ENCODE measurements at places on chromosomes 13 and 19.

DNA sequence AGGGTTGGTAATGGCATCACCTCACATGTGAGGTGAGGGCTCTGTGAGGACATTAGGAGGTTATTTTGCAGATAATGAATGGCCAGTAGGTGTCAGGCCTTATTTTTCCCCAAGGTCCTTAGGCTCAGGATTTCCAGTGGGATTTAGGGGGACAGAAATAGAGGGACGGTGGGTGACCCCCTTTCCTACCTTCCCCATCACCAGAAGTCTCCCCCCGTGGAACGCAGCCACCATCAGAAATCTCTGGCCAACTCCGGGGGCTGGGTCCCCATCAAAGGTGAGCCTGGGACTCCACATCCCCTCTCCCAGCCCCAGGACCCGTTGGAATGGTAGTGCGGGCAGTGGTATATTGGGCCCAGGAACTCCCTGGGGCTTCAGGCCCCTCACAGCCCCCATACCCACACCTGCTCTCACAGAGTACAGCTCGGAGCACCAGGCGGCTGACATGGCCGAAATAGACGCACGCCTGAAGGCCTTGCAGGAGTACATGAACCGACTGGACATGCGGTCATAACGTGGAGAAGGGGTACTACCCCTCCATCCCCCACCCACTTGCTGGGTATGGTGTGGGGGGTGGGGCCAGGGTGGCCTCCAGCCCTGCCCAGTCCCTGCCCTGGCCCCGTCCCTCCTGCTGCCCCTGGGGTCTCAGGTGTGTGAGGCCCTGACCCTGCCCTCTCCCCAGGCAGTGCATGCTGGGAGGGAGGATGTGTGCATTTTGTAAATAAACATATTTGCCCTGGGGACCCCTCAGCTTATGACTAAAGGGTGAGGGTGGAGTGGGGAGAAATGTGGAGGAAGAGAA, 4.8 kb downstream of the PGLYRP1 start:
- no peak for DNase-seq

- DNase-seq: no peak
Measured at GRCh38 chr19:40800997-40801377, 2.0 kb downstream of the EGLN2 start.

GRCh38 chr19:7605490-7606222, 10.0 kb downstream of the CAMSAP3 start:
- DNase-seq: peak; percentile 7

- DNase-seq: no peak
Measured at GRCh38 chr13:106568299-106569003, 514 bp upstream of the ARGLU1 start.

DNA sequence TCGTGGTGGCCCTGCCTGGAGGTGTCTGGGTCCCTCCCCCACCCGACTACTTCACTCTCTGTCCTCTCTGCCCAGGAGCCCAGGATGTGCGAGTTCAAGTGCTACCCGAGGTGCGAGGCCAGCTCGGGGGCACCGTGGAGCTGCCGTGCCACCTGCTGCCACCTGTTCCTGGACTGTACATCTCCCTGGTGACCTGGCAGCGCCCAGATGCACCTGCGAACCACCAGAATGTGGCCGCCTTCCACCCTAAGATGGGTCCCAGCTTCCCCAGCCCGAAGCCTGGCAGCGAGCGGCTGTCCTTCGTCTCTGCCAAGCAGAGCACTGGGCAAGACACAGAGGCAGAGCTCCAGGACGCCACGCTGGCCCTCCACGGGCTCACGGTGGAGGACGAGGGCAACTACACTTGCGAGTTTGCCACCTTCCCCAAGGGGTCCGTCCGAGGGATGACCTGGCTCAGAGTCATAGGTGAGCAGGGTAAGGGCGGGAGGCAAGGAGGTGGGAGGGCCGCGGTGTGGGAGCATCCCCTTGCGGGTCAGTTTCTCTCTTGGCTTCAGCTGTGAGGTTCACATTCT, 19.2 kb downstream of the NECTIN2 start:
- no peak for DNase-seq

GRCh38 chr13:30675717-30676116, 58.0 kb downstream of the USPL1 start:
- DNase-seq: no peak

DNA sequence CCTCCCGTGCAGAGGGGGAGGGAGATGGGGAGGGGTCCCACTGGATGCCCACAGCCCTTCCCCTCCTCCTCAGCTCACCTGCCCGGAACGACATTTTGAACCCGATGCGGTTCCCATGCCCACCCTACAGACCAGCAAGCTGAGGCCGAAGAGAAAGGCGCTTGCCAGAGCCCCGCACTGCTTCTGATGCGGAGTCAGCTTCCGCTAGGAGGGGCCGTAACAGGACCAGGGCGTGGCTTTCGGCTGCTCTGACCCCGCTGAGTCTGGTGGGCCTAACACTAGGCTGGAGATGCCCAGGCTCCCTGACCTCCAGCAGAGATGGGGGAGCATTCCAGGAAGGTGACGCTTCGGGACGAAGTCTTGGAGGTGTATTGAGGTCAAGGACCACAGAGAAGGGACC, 6.7 kb downstream of the ONECUT3 start:
- DNase-seq: no peak

DNA sequence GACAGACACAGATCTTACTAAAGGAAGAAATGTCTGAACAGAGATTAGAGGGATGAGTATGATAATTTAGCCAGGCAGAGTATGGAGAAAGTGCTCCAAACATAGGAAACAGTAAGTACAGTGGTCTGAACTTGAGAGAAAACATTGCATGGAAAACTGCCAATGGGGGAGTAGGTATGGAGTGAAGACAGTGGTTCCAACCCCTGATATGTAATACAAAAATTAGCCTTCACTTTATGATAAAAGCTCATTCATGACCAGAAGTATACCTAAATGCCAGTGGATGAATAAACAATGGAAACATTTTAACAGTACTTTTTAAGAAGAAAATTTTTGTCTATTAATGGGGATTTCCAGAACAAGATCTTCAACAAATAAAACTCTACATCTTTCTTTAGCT, 334.0 kb downstream of the DIAPH3 start:
- no peak for DNase-seq

- no peak for DNase-seq
Measured at GRCh38 chr19:38310986-38311385, 4.8 kb downstream of the YIF1B start.

DNA sequence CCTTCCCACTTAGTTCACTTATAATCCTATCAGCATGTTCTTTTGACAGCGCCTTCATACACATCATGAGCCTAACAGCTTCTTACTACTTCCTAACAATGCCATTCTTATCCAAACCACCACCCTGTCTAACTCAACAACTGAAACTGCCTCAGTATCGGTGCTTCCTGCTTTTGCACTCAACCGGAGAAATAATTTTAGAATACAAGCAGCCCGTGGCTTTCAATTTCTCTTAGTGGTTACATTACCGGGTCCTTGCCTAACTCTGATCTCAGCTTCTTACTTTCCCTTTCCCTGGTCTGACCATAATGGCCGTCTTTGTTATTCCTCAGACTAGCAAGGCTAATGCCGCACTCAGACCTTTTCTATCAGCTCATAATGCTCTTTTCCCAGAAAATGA, 17.0 kb downstream of the ZFP82 start:
- peak; percentile 9 for DNase-seq

DNA sequence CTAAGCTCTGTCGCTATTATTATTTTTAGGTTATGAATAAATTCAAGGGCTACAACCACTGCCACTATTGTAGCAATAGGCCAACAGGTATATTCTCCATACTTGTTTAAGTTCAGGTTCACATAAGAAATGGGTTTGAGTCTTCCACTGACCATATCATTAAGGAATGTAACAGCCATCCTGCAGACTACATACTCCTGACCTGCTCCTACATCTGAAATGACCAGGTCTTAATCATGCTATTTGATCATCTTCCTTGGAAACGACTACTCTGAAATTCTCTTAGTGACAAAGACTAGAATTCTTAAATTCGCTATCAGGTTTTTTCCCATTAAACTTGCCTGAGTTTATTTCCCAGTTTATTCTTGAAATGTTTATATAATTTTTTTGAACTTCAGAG, 66.8 kb downstream of the IPO5 start:
- DNase-seq: no peak

DNA sequence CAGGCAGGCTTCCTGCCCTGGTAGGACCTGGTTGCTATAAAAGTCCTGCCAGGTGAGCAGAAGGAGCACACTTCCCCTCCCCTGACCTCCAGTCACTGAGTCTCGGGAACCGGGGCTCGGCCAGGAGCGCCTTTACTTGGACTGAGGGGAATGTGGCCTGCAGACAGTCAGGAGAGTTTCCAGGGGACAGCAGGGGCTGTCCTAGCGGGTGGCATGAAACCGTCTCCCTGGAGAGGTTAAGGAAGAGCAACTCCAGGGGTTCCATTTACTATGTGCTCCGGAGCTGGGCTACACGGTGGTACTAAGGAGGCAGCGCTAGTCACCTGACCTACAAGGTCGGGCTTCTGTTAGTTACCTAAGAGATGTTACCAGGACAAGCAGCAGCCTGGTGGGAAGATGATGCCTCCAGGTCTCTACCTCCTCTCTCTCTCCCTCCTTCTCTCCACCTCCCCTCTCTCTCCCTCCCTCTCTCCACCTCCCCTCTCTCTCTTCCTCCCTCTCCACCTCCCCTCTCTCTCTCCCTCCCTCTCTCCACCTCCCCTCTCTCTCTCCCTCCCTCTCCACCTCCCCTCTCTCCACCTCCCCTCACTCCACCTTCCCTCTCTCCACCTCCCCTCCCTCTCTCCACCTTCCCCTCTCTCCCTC, 4.1 kb upstream of the CNOT3 start:
- peak; percentile 25 for DNase-seq

GRCh38 chr13:24267274-24267673, 42.1 kb upstream of the C1QTNF9 start:
- no peak for DNase-seq

DNA sequence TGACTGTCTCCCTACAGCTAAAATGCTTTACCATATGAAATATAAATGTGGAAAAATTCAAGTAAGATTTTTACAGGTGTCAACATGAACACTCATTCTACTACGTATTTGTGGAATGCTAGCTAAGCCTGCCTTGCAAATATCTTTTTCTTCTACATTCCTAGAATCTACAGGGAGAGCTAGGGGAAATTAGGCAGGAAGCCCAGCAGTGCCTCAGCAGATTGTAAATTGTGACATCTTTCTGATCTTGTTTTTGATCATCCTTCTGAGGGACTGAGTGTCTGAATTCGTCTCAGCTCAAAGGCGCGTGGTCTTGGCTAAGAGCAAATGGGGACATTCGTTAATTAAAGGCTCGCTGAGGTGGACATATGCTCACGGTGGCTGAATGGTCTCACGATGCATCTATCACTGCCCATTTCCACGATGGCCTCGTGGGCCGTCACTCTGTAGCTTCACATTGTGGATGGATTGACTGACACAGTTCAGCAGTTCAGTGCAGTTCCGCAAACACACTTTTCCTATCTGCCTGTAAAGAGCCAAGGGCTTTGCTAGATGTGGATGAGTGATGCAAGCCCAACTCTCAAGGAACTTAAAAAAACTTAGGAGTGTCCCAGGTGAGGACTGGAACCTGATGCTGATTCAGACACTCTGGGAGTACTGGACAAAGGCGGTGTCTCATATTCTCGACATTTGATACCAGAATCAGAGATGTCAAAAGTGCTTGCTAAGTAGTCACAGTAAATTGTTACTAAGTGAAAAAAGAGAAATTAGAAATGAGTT, 562.5 kb downstream of the EFNB2 start:
- DNase-seq: no peak

- no peak for DNase-seq
Measured at GRCh38 chr19:33397536-33398360, 24.2 kb downstream of the CEBPG start.

DNA sequence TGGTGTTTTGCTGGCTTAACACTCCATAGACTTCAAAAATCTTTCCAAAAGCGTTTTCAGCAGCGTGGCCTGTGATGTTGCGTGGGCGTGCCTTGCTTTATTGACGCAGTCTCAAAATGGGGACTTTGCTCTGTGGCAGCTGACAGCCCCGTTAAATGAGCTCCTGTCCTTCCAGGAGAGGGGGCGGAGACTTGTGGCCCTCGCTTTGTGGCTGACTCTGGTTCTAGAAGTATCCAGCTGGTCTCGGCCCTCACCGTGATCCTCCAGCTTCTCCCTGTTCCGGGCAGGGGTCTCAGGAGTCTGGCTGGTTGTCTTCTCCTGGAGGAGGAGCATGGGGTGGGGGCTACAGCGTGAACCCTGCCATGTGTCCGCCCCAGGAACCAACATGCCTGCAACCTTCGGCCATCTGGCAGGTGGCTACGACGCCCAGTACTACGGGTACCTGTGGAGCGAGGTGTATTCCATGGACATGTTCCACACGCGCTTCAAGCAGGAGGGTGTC, 8.4 kb upstream of the ZNF554 start:
- no peak for DNase-seq

DNA sequence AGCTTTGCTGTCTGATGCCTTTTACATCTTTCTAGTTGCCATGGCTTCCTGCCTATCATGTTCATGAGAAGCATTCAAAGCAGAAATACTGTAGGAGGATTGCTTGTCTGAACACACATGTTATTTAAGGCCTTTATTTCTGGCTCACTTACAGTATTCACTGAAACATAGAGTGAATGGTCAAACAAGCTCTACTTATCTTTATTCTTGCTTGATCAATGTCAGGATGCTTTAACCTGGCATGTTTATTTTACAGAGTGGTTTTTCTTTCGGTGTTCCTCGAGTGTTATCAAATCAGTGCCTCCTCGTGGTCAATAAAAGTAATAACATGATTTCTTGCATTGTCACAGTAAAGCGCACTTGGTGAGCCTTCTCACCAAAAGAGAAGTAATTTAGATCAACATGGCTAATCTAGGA, 73.5 kb upstream of the PCDH17 start:
- peak; percentile 10 for DNase-seq

- DNase-seq: no peak
Measured at GRCh38 chr19:16266586-16266942, 58.1 kb upstream of the KLF2 start.

GRCh38 chr19:39496063-39496462, 2.7 kb upstream of the DLL3 start:
- DNase-seq: no peak

DNA sequence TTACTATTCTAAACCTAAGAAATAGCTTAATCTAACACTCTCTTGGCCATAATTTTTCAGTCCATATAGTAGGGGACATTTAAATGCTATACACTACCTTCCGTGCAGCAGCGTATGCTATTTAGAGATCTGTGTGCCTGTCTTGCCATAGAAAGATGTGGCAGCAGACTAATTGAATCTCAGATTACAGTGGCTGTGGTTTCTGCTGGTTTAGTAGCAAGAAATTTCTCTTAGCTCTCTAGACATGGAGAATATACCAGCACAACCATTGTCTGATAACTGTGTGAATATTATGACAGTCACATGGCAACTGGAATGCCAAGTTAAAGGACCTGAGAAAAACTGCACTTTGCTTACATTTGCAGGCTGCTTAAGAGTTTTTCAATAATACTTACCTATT, 672.4 kb upstream of the MIR17HG start:
- no peak for DNase-seq

DNA sequence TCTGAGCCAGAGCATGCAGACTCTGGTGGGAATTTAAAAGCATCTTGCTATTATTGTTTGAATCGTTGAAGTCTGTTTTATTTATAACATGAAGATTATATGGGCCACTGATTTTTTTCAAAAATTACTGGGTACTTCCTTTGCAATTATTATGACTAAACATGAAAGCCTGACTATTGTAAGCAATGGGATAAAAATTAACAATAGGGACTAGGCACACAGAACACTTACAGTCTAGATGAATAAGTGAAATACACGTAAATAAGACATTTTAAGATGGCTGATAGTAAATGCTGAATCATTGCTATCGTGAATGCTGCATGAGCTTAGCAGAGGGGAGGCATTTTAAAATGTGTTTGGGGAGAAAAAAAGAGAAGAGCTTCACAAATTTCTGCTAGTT, 81.0 kb upstream of the MAB21L1 start:
- no peak for DNase-seq
